HL-60 (cell line): ENCODE measurements at places on chromosomes 1 and 21.

DNA sequence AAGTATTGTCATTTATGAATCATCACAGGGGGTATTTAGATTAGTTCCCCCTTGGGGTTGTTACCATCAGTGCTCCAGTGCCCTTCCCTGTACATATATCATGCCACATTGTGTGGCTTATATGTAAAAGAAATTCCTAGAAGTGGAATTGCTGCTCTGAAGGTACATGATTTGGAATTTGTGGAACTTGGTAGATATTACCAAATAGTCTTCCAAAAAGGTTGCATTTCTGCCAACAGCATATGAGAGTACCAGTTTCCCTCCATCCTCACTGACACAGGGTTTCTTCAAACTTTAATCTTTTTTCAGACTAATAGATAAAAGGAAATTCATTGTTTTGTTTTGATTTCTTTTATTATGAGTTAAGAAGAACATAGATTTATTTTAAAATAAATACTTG, 41.3 kb downstream of the AKNAD1 start:
- DNase-seq = no peak

DNA sequence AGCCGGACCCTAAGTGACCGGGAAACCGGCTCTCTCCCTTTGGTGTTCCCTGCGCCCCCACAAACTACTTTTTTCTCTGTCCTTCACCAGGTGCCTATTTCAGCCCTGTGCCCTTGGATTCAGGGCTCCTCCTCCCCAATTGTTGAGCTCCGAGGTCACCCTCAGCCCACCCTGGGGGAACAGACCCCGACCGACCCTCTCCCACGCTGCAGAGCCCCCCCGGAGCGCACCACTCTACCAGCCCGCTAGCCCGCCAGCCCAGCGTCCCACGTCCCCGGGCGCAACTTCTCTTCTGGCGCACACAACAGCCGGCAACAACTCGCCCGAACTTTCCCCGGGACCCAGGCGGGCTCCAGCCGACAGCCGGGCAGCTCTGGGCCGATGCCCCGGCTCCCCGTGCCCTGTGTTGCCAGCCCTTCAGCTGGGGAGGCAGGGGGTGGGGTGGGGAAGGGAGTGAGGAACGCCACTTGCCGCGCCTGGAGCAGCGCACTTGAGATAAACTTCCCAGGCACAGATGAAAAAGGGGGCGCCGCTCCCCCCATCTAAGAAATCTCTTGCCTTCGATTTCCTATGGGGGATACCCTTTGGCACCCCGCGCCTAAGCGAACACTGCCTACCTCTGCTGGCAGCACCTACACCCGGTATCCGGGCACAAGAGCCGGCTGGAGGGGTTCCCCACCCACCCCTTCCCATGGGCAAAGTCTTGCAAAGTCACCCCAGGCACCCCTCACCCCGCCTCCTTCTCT, 997 bp downstream of the CASZ1 start:
- DNase-seq = no peak

GRCh38 chr1:6972399-6972798, 187.1 kb downstream of the CAMTA1 start:
- DNase-seq = no peak

DNA sequence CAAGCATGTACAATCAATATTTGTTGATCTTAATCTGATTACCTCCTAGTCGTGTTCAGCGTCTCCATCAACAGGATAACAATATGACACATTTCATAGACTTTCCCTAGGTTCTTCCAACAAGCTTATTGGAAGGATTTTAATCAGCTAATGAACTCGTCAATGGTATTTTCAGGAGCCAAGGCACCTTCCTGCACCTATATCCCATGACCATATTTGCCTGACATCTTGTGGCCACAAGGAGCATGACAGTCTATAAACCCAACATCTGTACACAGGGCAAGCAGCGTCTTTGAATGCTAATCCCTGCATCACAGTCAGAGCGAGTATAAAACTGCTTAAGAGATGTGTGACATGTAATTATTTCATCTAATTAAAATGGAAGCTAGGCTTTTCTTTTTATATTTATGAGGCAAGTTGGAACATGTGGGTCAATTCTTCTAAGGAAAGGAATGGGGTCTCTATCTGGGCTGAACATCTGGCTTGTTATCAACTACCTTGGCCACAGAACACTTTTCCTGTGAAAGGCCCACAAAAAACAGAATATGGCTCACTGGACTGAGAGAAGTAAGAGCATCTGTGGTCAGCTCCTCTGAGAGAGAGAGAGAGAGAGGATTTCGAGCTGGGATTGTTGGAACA, 388.8 kb downstream of the NTNG1 start:
- peak; percentile 26 for DNase-seq

GRCh38 chr1:183689762-183690204, 36.7 kb upstream of the APOBEC4 start:
- DNase-seq = no peak

DNA sequence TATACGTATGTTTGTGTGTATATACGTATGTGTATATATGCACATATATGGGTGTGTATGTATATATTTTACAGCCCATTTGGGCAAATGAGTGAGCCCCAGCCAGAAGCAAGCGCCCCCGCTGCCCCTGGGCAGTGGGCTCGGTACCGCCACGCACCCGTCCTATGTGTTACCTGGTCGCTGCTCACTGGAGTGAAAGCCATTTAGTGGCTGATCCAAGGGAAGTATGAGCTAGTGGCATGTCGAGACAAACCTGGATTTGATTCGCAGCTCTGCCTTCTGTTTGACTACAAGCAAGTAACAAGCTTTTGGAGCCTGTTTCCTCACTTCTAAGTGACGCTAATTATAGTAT, 35.8 kb upstream of the JAK1 start:
- no peak for DNase-seq

- no peak for DNase-seq
These were observed 13.1 kb upstream of the PTBP2 start for GRCh38 chr1:96708482-96708881.

GRCh38 chr1:7127322-7128075, 342.2 kb downstream of the CAMTA1 start:
- no peak for DNase-seq

- DNase-seq = no peak
These were observed 7.2 kb upstream of the ACTRT2 start for GRCh38 chr1:3014050-3014440.

- no peak for DNase-seq
These were observed 41.3 kb upstream of the PTGFRN start for GRCh38 chr1:116868385-116868784.

- no peak for DNase-seq
These were observed 3.1 kb upstream of the HUNK start for GRCh38 chr21:31869750-31870149.

GRCh38 chr1:241375886-241376285, 18.9 kb upstream of the RGS7 start:
- no peak for DNase-seq

DNA sequence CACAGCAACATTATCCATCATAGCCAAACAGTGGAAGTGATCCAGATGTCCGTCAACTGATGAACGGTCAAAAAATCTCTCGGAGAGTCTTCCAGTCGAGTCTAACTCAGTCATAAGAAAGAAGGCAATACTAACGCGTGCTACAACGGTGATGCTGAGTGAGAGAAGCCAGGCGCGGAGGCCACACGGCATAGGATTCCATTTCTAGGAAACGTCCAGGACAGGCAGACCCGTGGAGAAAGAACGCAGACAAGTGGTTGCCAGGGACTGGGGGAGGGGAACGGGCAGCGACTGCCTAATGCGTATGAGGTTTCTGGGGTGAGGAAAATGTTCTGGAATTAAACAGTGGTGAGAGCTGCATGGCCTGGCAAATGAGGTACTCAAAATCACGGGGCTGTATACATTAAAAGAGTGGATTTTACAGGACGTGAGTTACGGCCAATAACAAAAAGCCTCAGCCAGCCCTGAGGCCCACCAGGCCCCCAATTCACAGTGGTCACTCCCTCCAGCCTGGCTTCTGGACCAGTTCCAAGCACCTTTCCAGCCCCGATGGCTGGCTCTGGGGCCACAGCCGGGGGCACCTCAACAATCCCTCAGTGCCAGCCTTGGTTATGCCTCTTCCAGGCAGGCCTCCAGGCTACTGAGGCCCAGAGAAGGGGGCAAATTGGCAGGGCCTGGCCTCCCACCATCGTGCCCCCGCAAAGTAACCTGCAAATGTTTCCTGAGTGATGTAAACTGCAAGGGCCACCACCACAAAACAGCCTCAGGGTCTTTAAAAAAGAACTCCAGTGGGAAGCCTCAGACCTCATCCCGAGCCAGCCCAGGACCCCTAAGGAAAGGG, 3.4 kb downstream of the WNT9A start:
- no peak for DNase-seq

- DNase-seq = no peak
These were observed 109.4 kb upstream of the WNT4 start for GRCh38 chr1:22252251-22252650.

- no peak for DNase-seq
These were observed 414.6 kb upstream of the PTBP2 start for GRCh38 chr1:96306809-96307560.

DNA sequence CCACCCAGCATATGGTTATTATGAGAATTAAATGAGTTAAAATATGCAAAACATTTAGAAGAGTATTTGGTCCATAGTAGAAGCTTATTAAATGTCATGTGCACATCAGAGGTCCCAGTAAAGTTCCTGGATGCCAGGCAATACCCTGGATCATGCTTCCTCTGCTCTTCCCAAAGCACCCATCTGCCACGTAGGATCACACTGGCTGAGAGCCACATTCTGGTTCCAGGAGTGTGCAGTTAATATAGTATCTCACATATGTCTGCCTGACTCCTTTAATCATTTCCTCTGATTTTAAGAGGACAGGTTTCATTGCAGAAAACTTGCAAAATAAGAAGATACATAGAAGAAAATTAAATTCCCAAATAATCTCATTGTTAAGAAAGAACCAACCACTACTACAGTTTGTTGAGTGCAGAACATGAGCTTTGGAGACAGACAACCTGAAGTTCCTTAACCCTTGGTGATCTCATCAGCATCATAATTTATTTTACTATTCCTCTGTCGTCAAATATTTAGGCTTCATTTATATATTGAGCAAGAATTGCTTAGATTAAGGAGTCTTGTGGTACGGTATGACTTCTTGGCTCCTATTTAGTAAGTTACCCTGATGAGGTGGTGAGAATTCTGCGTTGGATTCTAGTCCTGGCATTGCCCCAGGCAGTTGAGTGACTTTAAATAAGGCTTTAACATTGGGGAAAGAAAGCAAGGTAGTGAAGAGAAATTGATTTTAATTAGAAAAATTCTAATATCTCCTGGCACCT, 12.3 kb downstream of the SGIP1 start:
- no peak for DNase-seq

GRCh38 chr1:1335792-1336248, 4.7 kb downstream of the TAS1R3 start:
- no peak for DNase-seq

DNA sequence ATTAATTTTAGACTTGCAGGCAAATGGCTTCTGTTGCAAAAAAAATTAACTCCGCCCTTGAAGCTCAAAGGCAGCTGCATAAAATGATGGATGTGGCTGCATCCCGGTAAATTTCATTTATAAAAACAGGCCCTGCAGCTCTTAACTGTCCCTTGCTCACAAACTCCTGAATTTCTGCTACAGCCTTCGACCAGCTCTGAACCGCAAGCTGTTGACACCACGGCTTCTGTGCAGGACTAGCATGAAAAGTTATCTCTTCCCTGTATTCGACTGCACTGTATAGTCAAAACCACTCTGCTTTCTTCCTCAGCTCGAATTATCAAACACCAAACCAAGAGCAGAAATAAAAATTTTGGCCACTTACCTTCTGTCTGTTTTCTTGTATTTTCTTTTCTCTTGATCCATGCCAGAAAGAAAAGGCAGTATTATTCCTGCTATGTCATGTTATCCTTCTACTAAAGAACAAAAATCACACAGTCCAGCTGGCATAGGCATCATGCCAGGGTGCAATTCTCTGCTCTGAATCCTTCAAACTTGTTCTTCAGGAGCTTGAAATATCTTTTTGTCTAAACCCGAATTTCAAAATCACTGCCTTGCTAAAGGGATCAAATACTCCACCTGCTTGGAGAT, 195.5 kb upstream of the NCAM2 start:
- DNase-seq = no peak

GRCh38 chr1:18108299-18109057, 880 bp downstream of the IGSF21 start:
- no peak for DNase-seq

GRCh38 chr1:156500793-156501506, 375 bp upstream of the MEF2D start:
- peak; percentile 97 for DNase-seq

GRCh38 chr1:25442178-25442577, 11.5 kb downstream of the MACO1 start:
- DNase-seq = no peak

GRCh38 chr1:40421431-40422384, 28.6 kb upstream of the ZFP69B start:
- DNase-seq = peak; percentile 60

DNA sequence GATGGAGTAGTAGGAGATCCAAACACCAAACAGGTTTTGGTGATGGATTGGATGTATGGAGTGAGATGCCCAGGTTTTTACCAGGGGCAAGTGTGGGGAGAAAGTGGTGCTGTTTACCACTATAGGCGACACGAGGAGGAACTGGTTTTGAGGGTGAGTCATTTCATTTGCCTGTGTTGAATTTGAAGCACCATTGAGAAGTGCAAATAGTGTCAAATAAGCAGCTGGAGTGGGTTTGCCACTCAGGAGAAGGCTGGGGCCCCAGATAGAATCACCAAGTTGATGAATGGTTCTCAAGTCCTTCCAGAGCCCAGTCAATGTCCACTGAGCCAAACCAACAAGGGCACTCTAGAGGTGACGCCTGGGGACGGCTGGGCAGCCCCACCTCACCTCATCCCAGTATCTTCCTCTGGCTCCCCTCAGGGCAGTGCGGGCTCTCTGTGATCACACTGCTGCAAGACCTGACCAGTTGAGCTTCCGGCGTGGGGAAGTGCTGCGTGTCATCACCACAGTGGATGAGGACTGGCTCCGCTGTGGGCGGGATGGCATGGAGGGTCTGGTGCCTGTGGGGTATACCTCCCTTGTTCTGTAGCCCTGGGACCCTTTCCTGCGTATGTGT, 9.4 kb downstream of the RUSC1 start:
- no peak for DNase-seq

DNA sequence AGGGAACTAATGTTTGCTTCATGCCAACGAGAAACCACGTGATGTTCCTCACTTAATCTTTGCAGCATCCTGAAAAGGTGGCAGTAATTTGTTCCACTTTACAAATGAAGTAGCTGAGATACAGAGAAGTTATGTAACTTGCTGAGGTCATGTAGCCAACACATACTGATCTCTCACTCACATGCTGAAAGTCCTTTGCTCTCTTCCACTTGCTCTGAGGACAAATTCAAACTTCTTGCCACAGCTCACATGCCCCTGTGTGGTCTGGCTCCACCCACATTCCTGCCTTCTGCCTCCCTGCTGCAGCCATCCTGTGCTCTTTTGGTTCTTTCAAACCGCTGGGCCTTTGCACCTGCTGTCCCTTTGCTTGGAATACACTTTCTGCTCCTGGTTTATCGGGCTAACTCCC, 55.4 kb downstream of the TMCO4 start:
- DNase-seq = no peak

DNA sequence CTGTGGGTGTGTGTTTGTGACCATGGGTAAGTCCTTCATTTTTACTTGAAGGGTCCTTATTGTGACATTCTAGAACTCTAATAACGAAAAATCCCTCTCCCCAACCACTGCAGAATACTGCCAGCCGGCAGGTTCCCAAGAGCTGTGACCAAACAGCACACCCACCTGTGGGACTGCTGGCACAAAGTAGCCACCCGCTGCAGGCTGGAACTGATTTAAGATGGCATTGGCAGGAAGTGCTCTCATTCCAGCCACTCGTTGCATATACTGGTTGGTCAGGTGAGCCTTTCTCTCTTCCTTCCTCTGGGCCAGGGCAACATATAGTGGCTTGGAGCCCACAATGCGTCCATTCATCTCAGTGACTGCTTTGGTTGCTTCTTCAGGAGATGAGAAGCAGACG, 11.6 kb downstream of the PABPC4 start:
- DNase-seq = no peak

GRCh38 chr1:201376464-201377374, 761 bp downstream of the TNNT2 start:
- DNase-seq = no peak
